C1 segment of cervical spinal cord (tissue), 14 donors: ENCODE measurements at places on chromosomes 7 and 10.

DNA sequence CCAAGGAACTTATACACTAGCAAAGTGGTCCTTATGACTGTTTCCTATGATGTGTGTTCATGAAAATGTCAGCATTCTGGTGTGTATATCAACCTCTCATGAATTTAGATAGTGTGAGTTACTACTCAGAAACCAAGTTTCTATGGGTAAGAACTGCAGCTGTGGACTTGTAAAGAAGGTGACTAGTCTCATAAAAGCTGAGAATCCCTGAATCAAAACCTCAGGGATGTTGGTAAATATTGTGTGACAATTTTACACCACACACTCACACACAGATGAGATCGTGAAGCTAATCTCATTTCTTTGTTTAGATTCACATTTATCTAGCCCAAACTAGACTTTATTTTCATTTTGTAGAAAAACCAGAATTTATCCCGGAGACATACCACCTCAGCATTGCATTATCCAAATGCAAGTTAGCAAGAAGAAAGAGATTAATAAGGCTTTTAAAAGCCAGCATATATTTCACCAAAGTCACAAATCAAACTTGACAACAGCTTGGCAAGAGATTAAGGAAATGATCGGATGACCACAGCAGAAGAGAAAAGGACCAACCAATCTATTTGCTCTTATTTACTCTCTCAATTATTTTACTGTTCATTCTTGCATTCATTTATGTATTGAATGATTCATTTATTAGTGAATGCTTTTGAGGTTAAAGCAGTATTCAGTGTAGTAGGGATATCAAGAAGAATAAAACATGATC lies 92.9 kb downstream of the PLXDC2 start:
- DNase-seq: no peak

DNA sequence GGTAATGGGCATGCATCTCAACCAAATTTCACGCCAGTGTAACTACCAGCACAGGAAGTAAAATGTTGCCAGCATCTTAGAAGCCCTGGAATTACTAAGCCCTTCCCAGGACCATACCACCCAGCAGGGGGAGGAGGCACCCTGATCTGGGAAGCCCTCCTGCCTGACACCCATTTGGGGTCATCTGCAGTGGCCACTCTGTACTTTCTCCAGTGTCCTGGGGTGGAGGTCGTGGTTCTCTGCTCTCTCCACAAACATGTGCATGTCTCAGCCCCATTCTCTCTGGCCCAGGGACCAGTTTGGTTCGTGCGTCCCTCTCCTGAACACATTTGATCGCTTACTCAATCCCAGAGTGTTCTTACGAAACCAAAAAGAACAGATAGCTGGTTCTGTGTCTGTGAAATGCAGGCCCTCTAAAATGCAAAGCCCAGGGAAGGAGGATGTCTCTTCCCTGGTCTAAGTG lies 9.4 kb upstream of the LRRC27 start:
- no peak for DNase-seq

GRCh38 chr7:41788556-41788955 lies 85.7 kb upstream of the INHBA start:
- DNase-seq: no peak

DNA sequence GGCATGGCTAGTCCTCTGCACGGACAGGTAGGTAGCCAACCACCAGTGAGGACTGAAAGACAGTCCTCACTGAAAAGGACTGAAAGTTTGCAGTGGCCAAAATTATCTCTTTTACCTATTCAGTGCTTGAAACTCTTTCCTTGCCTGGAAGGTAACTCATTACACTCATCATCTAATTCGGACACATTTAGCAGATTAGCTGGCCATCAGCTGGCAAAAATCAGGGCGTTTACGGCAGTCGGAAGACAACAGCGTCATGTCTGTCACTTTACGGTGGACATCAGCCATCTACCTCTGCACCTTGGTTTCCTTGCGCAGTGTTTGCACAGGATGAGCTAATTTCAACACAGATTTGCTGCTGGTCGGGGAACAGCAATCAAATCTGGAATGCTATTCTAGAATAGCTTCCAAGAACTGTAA lies 740 bp downstream of the ANXA7 start:
- peak; percentile 30 for DNase-seq

- DNase-seq: no peak
Observed at GRCh38 chr7:78379148-78379547, 580.6 kb downstream of the PHTF2 start.

GRCh38 chr10:28891058-28891713 lies 213.9 kb downstream of the BAMBI start:
- no peak for DNase-seq

DNA sequence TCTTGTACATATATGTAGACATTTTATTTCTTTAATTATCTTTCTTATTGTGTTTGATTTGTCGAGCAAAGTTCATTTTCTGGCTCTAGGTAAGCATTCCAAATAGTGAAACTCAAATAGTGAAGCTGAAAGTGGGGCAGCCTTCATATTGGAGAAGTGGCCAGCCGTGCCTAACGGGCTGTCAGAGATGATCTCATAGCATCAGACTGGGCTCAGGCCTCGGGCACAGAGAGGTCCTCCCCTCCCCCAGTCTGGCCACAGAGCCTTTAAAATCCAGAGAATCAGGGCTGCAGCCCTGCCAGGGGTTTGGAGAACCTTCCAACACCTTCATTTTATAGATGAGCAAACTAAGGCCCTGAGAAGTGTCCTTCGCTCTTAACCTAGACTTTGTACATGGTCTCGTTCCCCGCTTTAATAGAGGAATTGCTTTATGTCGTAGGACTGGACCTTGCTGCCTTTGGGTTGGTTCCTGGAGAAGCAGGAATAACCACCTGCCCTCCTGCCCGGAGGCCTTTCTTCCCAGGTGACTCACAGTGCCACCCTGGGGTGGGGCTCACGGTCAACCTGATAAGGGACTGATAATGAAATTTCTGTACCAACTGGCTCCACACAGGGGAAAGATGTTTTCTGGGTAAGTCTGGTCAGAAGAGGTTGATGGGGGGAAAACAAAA lies 7.3 kb downstream of the TSPAN15 start:
- DNase-seq: peak; percentile 30
